Left lung (tissue), 14 donors: ENCODE measurements at places on chromosomes 4 and X. TPM values are rescaled to one million over a fixed set of nuclear protein-coding genes. Genes with fewer than 3 reads are reported as not detected.

GRCh38 chr4:55951191-55951922, 2.6 kb downstream of the CEP135 start:
- DNase-seq: no peak

DNA sequence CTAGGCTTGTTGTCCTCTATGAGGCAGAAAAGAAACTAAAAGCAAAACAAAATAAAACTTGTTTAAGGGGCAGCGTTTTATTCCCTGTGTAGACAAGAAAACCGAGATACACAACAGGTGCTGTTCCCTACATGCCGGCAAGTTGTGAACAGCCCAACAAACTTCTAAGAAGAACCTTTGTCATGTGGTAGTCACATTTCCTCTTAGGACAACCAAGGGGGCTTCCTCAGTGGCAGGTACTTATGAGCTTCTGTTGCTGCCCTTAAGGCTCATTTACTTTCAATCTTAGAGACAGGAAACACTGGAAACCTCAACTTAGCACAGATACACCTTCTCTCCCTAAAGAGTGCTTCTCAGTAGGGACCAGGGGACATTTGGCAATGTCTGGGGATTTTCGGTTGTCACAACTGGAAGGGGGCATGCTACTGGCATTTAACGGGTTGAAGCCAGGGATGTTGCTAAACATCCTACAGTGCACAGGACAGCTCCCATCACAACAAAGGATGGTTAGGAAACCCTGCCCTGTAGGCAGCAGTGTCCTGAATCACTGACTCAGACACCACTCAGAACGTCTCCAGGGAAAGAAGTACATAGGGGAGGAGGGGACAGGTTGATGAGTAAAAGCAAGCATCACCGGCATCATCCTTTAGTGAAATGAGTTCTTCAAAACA, 111.0 kb downstream of the ASB9 start:
- no peak for DNase-seq

- DNase-seq: no peak
These were observed 23.7 kb downstream of the RWDD4 start for GRCh38 chr4:183635321-183635720.

GRCh38 chrX:154434394-154435168, 2.4 kb upstream of the GDI1 start:
- no peak for DNase-seq

DNA sequence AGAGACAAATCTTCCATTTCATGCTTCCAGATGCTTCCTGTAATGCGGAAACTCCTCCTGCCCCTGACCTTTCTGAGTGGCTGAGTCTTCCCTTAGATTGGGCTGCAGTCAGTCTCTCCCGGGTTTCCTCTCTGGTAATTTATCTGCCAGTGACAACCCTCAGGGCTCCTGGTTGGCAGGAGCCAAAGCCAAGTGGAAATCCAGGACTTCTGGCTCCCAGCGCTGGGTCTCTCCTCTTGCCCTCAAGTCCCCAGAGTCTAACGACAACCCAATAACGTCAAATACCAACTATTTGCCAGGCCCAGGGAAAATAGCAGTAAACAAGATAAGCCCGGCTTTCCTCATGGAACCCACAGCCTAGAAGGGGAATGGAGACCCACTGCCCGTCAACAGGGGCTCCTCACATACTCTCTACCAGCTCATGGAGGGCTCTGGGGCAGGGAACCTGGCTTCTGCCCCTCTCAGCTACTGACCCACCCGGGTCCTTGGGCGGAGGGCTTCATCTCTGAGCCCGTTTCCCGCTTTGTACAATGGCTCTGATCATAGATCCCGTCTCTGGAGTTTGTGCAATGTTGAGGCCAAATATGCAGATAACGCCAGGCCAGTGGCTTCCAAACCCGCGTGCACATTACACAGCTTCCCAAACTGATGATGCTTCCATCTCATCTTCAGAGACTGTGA, 1.1 kb upstream of the TBC1D14 start:
- DNase-seq: no peak

GRCh38 chrX:78540171-78540570, 119.0 kb downstream of the RTL3 start:
- DNase-seq: no peak

DNA sequence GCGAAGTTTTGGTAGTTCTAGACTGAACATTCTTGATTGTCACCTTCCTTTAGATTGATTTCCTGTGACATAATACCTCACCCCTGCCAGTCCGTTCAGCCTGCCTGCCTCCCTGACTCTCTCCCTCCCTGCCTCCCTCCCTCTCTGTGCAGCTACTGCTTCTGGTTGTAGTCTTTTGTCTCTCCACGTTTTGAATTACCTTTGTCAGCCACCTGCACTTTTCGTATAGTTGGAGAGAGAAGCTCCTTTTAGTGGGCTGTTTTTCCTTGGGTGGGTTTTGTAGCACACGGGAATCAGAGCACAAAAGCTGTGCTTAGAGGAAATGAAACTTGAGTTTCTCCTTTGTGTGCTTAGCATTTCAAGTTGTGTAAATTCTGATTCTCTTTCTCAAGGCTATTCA, 32.6 kb upstream of the MSMO1 start:
- DNase-seq: no peak

GRCh38 chrX:101191217-101191750, 28.3 kb upstream of the DRP2 start:
- no peak for DNase-seq

GRCh38 chr4:14247767-14248166, 620.2 kb upstream of the BOD1L1 start:
- no peak for DNase-seq

DNA sequence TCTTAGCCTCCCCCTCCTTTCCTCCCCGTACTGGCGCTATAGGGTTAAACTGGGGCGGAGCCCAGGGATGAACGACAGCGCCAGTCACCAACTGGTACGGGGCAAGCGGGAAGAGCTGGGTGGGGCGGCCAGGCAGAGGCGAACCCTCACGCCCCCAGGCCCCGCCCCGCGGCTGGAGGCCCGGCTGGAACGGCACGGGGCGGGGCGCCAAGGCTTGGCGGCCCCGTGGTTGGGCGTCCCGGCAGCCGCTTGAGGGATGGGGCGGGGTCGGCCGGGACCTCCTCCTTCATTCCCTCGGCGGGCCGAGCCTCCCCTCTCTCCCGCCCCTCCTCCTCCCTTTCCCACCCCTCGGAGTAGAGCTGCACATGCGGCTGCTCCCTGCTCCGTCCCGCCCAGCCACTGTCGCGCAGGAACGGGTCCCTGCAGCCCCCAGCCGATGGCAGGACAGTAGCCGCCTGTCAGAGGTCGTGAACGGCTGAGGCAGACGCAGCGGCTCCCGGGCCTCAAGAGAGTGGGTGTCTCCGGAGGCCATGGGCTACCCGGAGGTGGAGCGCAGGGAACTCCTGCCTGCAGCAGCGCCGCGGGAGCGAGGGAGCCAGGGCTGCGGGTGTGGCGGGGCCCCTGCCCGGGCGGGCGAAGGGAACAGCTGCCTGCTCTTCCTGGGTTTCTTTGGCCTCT, at the start of gene EDA:
TSS of gene EDA (plus strand) at position 335 of the 678 bp plus-strand sequence.
- DNase-seq: peak; percentile 93

GRCh38 chr4:186669159-186669731, 54.4 kb downstream of the FAT1 start:
- peak; percentile 54 for DNase-seq

GRCh38 chr4:156792462-156793085, 179.0 kb downstream of the PDGFC start:
- DNase-seq: no peak

GRCh38 chrX:69060631-69061408, 104.4 kb downstream of the PJA1 start:
- DNase-seq: no peak

DNA sequence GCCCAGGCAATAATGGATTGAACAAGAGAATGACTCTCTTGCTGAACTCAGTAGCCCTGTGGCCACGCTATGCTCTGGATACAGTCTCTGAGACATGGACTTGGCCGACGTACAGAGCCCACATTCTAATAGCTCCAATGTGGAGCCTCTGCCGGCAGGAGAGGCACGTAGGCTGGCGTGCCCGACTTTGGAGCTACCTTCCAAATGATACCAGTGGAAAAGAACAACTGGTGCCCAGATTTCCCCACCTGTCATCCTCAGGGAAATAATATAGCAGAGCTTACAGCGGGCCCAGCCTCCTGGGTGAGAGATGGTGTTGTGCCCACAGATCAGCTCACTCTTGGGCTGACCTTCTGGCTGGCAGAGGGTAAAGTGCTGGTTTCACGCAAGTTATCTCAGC, 10.6 kb downstream of the NDP start:
- no peak for DNase-seq

DNA sequence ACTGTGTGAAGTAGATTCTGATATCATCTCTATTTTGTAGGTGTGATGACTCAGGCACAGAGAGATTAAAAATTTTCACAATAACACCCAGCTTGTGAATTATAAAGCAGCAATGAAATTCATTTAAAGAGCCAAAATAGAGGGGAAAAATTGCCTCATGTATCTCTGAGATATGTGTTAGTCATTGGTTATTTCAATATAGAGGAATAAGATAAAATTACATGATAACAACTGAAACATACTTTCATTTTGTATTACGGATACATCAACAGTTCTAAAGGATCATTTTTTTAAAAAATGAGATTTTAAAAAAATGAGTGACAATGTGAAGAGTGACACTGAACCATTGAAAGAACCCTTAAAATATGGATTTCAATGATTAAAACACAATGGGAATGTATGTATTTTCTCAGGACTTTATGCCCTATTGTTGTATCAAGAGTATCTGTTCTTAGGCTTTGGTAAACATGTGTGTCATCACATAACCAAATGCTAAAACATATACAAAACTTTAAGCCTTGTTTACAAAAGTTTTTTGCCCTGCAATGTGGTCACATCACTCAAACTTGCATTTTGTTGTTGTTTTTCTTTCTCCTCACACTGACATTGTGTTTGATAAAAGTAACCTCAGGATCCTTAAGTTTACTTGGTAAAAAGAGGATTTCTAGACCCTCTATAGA, 221.3 kb downstream of the ANTXR2 start:
- DNase-seq: no peak

- DNase-seq: peak; percentile 69
These were observed 42.9 kb upstream of the INTS6L start for GRCh38 chrX:135477576-135477975.

DNA sequence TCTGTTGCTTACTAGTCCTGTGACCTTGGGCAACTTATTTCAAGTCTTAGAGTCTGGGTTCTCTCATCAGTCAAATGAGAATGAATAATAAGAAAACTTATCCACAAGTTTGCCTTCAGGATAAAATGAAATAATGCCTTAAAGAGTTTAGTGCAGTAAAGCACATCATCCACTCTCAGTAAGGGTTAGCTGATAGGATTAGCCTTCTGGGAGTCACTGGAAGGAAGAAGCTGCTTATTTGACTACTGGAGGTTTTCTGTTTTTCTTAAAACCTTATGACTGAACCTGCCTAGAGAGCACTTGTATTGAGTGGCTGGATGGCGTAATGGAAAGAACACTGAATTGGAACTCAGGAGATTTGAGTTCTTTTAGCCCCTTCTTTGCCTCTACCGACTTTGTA, 1.8 kb downstream of the RNF128 start:
- no peak for DNase-seq

- no peak for DNase-seq
These were observed 38.6 kb downstream of the MAP9 start for GRCh38 chr4:155338196-155338595.

- DNase-seq: no peak
These were observed 20.6 kb downstream of the GALNT7 start for GRCh38 chr4:173189117-173189693.

GRCh38 chr4:37431417-37431743, 186.8 kb downstream of the NWD2 start:
- no peak for DNase-seq

DNA sequence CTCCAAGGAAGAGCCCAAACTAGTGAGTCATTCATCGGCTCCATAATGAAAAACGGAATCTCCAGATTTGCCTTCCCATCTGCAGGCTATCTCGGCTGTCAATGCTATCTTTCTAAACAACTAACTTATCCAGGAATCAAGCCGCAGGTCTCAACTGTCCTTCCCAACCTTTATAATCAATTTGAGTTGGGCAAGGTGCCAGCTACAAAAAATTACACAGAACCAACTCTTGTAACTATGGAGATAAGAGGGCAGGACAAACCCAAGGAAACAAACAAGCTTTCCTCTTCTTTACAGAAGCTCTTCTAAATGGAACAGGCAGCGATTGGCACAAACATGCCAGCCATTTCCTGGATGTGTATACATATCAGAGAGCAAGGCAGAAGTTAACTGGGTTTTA, 61.2 kb upstream of the RAI2 start:
- no peak for DNase-seq

DNA sequence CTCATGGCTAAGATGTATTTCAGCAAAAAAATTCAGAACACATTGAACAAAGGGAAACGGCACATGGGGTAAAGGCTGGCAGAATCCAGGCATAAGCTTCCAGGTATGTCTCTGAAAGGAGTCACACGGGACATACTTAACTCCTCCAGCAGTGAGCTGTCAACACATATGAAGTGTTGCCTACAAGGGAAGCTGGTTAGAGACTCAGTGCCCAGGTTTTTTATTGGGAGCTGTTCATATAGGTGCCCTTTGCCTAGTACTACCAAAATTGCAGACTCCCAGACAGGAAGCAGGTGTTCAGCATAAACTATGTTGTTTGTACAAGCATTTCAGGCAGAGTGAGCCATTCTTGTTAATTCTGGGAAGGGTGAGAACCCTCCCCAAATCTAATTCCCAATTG, 77.4 kb upstream of the PUDP start:
- no peak for DNase-seq

The FAM184B gene
- 0.18 TPM for total RNA-seq

The GPR173 gene
- total RNA-seq: 2.0 TPM

The CD38 gene
- 21.0 TPM for total RNA-seq

The RPL9 gene
- total RNA-seq: 1,439 TPM

The PDCL2 gene
- total RNA-seq: not detected

The GLRB gene
- total RNA-seq: 4.0 TPM

The NUDT6 gene
- 5.5 TPM for total RNA-seq
